ENCODE measurements at places on chromosomes 7 and 10.

DNA sequence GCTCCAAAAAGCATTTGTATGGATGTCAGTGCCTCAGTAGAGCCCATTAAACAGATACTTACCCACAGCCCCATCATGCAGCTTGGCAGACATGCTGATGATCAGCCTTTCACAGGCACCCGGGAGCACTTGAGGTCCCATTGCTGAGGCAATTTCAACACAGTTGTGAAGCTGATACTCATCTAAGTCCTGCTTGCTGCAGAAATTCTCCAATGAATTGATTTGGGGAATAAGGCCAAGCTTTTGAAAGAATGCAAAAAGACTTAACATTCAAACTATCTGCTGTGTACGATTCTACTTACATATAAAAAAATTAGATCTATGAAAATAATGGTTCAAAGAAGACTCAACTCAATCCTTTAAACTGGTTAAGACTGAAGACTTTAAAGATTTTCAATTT lies 60.5 kb downstream of the LAMB4 start:
- DNase-seq = no peak

DNA sequence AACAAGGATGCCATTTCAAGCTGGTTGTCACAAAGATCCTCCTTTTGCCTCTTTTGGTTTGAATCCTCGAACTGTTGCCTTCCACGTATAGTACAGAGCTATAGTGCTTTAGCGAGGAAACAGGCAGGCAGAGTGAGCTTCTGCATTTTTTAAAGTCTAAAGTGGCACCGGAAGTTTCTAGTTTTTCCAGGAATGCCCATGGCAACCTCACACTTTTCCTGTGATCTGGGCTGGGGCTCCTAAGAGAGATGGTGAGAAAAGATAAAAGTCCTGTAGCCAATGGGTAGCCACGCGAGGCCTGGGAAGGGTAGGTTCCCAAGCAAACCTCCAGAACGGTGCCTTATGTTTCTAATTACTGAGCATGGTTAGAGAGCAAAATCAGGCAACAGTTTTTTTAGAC lies 76.7 kb downstream of the CALD1 start:
- no peak for DNase-seq

DNA sequence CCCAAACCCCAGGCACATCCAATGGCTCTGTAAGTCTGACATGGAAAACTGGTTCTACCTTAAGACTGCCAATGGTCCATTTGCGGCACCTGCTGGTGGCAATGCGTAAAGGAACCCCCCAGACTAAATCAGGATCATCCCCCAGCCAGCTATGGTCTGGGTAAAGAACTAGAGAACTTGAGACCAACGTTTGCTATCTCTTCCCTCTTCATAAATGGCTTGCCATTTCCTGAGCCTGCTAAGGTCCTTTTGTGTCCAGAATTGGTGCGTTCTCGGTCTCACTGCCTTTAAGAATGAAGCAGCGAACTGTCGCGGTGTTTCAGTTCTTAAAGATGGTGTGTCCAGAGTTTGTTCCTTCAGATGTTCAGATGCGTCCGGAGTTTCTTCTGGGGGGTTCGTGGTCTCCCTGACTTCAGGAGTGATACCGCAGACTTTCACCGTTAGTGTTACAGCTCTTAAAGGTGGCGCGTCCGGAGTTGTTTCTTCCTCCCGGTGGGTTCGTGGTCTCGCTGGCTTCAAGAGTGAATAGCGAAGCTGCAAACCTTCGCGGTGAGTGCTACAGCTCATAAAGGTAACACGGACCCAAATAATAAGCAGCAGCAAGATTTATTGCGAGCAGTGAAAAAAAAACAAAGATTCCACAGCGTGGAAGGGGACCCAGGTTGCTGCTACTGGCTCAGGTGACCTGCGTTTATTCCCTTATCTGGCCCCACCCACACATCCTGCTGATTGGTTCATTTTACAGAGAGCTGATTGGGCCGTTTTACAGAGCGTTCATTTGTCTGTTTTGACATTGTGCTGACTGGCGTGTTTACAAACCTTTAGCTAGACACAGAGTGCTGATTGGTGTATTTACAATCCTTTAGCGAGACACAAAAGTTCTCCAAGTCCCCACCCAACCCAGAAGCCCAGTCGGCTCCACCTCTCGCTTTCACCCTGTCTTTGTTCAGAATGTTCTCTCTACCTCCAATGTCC lies 95.4 kb downstream of the ELMO1 start:
- DNase-seq = peak; percentile 28

GRCh38 chr7:92785923-92786322 lies 50.5 kb downstream of the CDK6 start:
- no peak for DNase-seq

GRCh38 chr10:125936331-125936730 lies 40.0 kb downstream of the FANK1 start:
- no peak for DNase-seq

- DNase-seq = no peak
Measured at GRCh38 chr7:147245274-147245673, 1128.7 kb downstream of the CNTNAP2 start.

DNA sequence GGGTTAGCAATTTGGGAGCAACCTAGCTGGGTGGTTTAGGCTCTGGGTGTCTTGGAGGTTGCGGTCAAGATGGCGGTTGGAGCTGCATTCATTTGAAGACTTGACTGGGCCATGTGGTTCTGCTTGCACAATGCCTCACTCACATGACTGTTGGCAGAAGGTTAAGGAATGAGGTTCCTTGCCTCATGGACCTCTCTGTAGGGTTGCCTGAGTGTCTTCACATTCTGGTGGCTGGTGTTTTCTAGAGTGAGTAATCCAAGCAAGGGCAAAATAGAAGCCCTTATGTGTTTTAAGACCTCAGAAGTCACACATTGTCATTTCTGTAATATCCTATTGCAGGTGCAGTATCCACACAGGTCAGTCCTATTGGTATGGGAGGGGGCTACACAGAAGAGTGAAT lies 52.0 kb downstream of the CDK14 start:
- DNase-seq = no peak

GRCh38 chr7:138086563-138087270 lies 10.5 kb downstream of the AKR1D1 start:
- no peak for DNase-seq

GRCh38 chr7:76155938-76156337 lies 45.8 kb upstream of the SRRM3 start:
- DNase-seq = no peak

DNA sequence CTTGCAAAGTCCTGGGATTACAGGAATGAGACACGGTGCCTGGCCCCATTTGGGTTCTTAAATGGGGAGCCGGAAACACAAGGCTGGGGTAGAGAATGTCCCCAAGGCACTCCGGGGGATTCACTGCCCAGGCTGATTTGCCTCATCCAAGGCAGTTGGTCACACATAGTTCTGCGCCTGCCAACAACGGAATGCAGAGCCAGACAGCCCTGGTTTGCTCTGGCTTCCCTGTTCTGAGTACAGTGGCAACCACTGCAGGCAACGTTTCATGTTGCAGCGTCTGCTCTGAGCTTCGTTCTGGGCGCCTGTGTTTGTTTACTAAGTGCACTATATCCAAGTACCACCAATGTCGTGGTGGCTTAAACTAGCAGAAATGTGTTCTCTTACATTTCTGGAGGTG lies 61.7 kb upstream of the C1QL3 start:
- no peak for DNase-seq

GRCh38 chr7:16532272-16532671 lies 5.6 kb downstream of the LRRC72 start:
- DNase-seq = no peak

DNA sequence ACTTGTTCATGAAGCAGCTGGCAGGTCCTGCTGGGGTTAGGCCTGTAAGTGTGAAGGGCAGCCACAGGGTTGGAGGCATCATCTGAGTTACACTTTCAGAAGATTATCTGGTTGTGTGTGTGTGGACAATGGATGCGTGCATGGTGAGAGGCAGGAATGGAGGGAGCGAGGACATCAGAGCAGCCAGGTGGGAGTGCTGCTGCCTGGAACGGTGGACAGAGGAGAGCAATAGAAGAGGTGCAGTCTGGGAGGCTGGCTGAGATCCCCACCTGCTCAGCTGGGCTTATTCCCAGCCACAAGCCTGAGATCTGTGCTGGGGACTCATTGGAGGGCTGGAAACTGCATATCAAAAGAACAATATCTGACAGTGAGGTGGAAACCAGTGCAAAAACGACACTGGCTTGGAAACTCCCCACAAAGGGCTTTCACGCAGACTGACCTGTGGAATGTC lies 17.9 kb downstream of the ZNF488 start:
- DNase-seq = no peak

- DNase-seq = no peak
Measured at GRCh38 chr10:49653273-49653929, 26.1 kb upstream of the C10orf53 start.

- no peak for DNase-seq
Measured at GRCh38 chr7:132977234-132977633, 104.7 kb downstream of the CHCHD3 start.

GRCh38 chr10:69241575-69241974 lies 21.4 kb downstream of the HKDC1 start:
- no peak for DNase-seq

- DNase-seq = no peak
Measured at GRCh38 chr7:5482020-5482498, 58.4 kb upstream of the TNRC18 start.

GRCh38 chr7:134712196-134712595 lies 65.5 kb downstream of the BPGM start:
- no peak for DNase-seq

DNA sequence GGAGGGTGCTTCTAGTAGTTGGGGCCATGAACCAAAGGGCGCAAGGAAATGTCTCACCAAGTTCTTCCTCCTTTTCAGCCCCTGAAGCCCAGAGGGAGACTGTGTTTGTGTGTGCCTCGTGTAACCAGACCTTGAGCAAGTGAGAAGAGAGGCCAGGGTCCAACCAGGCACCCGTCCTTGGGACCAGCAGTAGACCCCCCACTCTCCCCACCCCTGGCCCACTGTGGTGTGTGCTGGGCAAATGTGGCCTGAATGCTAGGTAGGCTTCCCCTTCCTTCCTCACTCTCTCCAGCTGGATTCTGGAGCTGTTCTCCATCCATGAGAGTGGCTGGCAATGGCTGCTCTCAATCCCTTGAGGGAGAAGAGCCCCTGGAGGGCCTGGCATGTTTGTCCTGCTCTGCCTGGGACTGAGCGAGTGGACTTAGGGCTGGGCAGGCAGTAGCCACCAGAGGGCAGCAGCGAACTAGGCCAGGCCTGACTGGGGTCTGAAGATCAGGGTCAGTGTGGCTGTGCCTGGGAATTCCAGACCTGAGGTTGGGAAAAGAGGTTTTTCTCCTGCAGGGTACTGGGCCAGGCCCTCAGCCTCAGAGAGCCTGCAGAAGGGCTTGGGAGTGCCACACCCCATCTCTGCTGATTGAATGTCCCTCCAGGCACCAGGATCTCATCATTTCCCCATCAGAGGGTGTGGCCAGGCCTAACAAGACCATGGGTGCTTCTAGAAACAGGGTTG lies 12.5 kb downstream of the SFRP5 start:
- peak; percentile 23 for DNase-seq

- no peak for DNase-seq
Measured at GRCh38 chr7:135795846-135796570, 47.4 kb upstream of the FAM180A start.

- DNase-seq = no peak
Measured at GRCh38 chr7:139153832-139154231, 44.3 kb upstream of the ZC3HAV1 start.

GRCh38 chr7:101612885-101613515 lies 16.1 kb downstream of the MYL10 start:
- no peak for DNase-seq

DNA sequence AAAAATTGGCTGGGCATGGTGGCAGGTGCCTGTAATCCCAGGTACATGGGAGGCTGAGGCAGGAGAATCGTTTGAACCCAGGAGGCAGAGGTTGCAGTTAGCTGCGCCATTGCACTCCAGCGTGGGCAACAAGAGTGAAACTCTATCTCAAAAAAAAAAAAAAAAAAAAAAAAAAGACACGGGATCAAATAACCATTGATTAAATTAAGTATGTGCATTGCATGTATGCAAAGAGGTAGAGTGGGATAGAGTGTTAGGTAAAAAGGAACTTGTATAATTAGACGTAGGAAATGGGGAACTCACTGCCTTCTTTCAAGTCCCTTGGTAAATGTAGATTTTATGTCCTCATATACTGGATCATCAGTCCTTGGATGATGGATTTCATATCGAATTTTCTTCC lies 13.1 kb downstream of the VCL start:
- no peak for DNase-seq
